ENCODE measurements at places on chromosomes 12 and 14.

DNA sequence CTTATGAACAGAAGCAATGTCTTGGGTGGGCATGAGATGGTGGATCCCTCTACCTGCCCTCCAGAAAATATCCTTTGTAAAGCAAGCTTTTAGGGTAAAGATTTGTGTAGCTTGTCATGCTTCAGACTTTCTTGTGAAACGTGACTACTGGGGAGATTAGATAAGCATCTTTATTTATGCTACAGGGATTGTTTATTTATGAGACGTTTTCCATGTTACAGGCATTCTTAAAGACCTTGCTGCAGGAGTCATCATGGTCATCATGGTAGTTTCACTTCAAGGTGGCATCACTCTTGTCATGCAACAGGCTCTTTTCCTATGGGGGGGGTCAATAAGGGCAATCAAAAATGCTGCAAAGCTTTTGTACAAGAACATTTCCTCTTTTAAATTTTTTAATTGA lies 8.2 kb upstream of the MIS18BP1 start:
- DNase-seq: no peak

DNA sequence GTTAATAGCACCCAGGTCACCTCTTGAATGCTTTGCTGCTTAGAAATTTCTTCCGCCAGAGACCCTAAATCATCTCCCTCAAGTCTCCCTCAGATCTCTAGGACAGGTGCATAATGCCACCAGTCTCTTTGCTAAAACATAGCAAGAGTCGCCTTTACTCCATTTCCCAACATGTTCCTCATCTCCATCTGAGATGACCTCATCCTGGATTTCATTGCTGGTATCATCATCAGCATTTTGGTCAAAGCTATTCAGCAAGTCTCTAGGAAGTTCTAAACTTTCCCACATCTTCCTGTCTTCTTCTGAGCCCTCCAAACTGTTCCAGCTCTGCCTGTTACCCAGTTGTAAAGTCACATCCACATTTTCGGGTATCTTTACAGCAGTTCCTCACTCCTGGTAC lies 41.0 kb downstream of the KTN1 start:
- no peak for DNase-seq

DNA sequence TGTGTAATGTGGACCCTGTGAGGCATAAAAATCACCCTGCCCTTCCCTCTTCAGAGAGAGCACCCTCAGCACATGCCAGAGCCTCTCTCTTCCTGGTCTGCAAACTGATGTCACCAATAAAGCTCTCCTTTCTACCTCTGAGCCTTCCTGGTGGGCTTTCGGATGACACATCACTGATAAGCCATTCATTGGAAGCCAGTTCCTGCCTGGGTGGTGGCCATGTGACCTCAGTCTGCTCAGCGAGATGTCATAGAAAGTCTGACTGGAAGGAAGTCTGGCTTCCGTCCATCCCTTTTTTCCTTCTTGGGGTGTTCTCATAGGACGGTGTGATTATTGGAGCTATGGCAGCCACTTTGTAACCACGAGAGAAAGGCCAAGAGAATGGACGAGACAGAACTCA lies 95.7 kb downstream of the PIWIL1 start:
- DNase-seq: no peak

- DNase-seq: peak; percentile 22
Observed at GRCh38 chr14:29035134-29035533, 268.5 kb downstream of the FOXG1 start.

GRCh38 chr12:30913323-30913722 lies 13.2 kb upstream of the TSPAN11 start:
- no peak for DNase-seq

GRCh38 chr12:26290565-26290964 lies 95.2 kb downstream of the SSPN start:
- no peak for DNase-seq

DNA sequence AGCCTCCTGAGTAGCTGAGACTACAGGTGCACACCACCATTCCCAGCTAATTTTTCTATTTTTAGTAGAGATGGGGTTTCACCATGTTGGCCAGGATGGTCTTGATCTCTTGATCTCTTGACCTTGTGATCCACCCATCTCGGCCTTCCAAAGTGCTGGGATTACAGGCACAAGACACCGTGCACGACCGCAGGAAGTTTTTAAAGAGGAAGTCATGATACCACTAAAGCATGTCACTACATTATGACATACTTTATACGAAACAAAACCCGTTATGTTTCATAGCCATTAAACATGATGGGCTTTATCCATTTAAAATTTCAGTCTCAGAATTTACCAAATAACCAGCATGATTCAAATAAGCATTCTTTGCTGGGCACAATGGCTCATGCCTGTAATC lies 83.8 kb upstream of the DUSP6 start:
- no peak for DNase-seq

- no peak for DNase-seq
Observed at GRCh38 chr12:93743229-93743998, 66.2 kb downstream of the CRADD start.

- DNase-seq: no peak
Observed at GRCh38 chr14:71497645-71498086, 434.6 kb upstream of the RGS6 start.

DNA sequence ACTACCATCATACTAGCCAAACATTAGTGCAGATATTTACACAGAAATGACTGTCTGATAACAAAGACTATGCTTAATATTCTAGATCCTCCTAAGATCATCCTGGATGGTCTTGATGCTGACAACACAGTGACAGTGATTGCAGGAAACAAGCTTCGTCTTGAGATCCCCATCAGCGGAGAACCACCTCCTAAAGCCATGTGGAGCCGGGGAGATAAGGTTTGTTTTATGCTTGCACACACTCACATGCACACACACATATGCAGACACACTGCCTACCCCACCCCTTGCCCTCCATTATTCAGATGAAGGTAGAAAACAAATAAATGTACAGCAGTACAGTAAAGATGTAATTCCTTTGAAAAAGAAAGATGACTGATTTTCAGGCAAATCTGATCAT lies 44.4 kb upstream of the CHPT1 start:
- DNase-seq: no peak

DNA sequence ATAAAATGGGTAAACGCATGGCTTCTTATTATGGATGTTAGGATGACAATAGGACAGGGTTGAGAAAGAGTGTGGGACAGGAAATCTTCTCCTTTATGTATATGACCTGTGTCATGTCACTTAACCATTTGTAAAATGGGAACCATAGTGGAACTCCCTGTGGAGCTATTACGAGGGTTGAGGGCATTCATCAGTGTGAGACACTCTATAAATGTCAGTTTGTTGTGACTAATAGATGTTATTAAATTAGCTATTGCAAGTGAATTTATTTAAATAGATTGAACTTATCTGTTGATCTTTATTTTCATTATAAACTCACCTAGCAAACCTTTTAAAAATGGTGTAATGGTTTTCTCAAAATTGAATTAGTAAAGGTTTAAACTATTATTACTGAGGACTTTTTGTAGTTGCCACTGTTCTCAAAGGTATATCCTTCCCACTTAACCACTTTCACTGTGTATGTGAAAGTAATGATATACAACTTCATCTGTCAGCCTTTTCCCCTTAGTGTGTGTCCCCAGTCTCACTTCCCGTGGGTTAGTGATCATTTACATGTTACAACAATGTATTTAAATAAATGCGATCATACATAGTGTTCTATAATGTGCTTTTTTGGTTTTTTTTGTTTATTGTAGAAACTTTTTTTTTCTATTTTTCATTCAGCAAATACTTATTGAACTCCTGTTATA lies 17.1 kb downstream of the HELB start:
- DNase-seq: no peak

GRCh38 chr14:67225523-67225922 lies 15.7 kb upstream of the PALS1 start:
- no peak for DNase-seq

- no peak for DNase-seq
Observed at GRCh38 chr12:22437031-22437806, 102.7 kb upstream of the ST8SIA1 start.

DNA sequence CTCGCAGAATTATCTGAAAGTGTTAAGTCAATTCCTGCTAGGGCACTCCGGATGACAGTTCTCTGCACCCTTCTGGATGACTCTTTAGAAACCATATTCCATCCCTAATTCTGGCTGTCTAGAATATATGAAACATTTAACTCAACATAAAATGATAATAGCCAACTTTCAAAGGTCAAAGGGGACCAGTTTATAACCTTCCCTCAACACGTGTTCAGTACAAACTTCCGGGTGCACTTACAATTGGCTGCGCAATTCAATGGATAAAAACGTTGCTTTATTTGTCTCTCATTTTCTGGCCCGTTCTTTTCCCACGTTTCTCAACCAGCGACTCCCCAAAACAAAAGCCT lies 1.3 kb downstream of the SBNO1 start:
- DNase-seq: no peak

DNA sequence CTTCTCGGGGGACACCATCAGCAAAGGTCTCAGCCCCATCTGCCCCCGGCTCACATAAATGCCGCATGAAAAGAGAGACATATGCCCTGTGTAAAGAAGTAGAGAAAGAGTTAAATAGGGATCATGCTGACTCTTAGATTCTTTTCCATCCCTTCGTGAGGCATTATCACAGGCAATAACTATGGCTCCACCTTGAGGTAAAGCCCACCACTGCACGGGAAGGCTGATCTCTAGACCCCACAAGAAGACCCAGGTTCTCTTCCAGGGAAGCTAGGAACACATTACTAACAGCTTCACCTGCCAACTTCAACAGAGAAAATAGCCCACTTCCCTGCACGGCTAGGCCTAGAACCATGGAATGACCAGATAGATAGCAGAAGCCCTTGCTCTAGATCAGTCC lies 14.1 kb upstream of the NOP2 start:
- no peak for DNase-seq

DNA sequence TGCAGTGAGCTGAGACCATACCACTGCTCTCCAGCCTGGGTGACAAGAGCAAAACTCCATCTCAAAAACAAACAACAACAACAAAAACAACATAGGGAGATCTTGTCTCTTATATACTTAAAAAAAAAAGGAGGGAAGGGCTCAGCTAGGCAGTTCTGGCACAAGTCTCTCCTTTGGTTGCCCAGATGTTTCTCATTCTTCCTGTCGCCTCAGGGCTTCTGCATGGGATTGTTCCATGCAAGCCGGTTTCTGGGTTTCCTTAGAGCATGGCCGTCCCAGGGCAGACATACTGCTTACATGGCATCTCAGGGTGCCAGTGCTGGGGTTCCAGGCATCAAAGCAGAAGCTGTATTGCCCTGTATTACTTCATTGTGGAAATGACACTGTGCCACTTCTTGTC lies 5.2 kb upstream of the SLC8B1 start:
- DNase-seq: no peak

- DNase-seq: no peak
Observed at GRCh38 chr12:38392554-38393144, 76.1 kb downstream of the ALG10B start.

- no peak for DNase-seq
Observed at GRCh38 chr12:57235017-57235727, 5.7 kb downstream of the SHMT2 start.

DNA sequence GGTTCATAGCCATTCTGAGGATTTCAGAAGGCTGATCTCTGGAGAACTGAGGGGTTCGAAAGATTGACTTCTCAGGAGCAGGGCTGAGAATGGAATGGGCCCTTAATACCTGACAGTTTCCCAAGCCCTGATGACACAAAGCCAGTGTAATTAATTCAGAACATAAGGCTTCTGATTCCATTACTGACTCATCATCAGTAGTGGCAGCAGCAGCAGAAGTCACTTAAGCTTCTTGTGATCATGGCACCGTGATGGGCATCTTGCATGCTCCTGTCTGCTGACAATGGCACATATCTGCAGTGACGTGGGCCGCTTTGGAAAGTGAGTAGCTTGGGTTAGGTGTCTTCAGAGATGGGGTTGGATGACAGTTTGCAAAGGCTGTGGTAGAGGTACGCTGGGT lies 38.2 kb upstream of the GSG1 start:
- no peak for DNase-seq

GRCh38 chr14:65243766-65244442 lies 141.6 kb upstream of the MAX start:
- DNase-seq: no peak

DNA sequence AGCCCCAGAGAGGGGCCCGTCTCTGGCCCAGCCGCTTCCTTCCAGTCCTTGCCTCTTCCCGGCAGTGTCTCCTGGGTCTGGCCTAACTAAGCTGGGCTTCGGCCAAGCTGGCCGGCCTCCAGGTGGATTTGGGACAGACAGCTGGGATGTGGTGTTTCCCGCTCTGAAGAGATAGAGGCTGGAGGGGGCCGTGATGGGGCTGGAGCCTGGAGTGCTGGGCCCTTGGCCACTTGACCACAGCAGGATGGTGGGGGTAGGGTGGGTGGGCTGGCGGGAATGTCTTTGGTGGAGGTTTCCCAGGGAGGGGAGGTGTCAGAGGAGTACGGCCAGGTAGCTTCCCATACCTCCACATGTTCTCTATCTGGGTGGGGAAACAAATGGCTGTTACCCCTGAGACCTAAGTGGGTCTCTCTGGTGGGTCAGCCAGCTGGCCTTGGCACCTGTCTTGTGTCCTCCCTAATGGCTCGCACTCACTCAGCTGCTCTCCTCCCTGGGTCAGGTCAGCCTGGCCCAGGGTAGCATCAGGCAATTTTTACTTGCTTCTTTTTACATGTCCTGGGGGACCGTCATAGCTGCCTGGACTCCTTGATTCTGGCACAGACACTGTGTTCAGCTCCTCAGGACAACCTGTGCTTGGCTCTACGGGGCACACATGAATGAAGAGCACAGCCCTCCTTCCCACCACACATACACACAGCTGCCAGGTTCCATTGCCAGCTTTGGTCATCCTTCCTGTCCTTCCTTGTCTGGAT lies 19.8 kb upstream of the PGF start:
- DNase-seq: peak; percentile 73

- DNase-seq: no peak
Observed at GRCh38 chr12:81021131-81021748, 56.6 kb upstream of the ACSS3 start.

- no peak for DNase-seq
Observed at GRCh38 chr12:21987755-21988154, 46.5 kb upstream of the ABCC9 start.

GRCh38 chr14:103904493-103905107 lies 23.7 kb upstream of the TDRD9 start:
- no peak for DNase-seq
